D721Med (cell line): ENCODE measurements at places on chromosomes 4 and X.

- DNase-seq = no peak
These were observed 147.0 kb downstream of the HS3ST1 start for GRCh38 chr4:11281720-11282119.

DNA sequence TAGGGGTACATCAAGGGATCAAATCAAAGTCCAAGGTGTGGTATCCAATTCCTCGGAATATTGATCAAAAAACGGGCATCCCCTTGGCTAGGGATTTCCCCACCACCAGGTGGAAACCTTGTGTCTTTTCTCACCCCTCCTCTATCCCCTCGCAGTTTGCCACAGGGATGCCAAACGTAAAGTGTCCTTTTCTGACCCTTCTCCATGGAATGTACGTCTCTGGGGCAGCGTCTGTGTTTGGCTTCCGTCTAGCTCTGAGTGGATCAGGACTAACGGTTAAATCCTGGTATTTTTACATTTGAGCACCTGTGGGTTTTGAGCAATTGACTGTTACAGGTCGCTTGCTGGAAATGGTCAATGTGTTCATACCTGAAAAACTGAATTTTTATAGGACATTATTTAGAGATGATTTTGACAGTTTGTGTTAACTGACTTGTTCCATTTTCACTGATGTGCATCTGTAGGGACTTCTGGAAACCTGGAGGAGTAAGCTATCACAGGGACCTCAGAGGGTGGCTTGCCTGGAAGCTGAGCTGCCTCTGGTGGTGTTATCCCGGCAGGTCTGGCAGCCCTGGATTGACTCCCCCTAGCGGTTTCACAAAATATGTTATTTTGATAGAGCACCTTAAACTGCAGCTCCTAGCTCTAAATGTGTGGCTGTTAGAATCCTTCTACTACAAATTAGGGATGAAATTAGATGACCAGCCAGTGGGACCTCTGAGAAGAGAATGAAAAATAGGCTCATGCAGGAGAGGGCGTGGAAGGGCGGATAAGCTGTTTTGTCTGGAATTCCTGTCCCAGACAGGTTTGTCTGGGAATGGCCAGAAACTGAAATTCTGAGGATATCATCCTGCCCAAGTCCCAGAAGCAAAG is 8.8 kb upstream of the MGST2 start:
- no peak for DNase-seq

GRCh38 chr4:159144112-159144694 is 41.3 kb downstream of the RAPGEF2 start:
- no peak for DNase-seq

- DNase-seq = no peak
These were observed 20.0 kb downstream of the CLCN3 start for GRCh38 chr4:169640261-169640870.

DNA sequence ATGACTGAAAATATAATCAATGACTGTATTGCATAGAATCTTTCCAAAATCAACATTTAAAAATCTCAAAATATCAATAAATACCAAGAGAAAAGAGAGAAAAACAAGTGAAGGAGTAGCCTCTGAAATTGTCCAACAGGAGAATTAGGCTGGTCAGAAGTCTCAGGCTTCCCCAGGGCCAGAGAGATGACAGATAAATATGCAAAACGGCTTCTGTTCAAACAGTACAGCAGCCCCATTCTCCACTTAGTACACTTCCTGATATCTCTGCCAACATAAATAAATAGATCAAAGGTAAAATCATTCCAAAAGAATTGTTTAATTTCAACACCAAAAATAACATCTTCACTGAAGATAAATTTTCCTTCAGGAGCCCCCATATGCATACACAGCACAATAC is 204.7 kb upstream of the GABRA2 start:
- DNase-seq = no peak

DNA sequence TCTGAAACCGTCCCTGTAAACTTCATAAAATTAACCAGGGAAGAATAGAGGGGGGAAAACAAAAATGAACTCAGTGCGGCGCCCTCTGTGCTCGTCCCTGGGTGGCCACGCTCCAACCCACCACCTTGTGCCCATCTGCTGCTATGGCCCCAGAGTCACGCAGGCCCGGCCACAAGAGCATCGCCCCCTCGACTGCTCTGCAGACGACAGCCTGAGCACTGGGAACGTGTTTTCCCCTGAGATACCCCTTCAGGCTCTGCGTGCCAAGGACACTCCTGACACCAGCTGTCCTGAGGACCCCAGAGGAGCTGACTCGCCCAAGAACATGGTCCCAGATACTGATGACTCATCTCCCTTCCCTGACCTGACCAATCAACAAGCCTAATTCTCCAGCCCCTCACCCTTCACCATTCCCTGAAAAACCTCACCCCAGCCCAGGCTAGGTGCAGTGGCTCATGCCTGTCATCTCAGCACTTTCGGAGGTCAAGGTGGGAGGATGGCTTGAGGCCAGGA is 64.1 kb upstream of the GPR78 start:
- DNase-seq = no peak

GRCh38 chrX:42143866-42144592 is 220.7 kb upstream of the CASK start:
- DNase-seq = no peak

GRCh38 chrX:12972878-12973560 is 1.9 kb upstream of the TMSB4X start:
- DNase-seq = no peak

GRCh38 chr4:56791316-56791715 is 30.2 kb downstream of the SPINK2 start:
- no peak for DNase-seq

GRCh38 chrX:40209951-40210617 is 112.3 kb upstream of the BCOR start:
- no peak for DNase-seq

DNA sequence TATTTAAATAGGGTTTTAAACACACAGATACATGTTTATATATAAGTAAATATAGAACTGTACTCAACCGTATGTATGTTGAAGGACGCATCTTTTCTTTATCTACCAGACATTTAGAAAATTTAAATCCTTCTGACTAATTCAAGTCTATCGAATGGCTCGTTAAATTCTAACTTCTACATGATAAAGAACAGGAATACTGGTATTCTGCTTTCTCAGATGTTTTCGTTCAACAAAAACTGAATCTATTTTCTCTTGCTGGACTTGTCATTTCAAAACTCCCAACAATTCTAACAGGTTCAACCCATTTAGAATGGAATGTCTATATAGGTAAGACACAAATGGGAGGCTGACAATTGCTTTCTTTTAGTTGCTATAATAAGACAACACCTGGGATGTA is 978.3 kb upstream of the ADGRL3 start:
- no peak for DNase-seq

- no peak for DNase-seq
These were observed 1.0 kb upstream of the EDA start for GRCh38 chrX:69614886-69615285.

DNA sequence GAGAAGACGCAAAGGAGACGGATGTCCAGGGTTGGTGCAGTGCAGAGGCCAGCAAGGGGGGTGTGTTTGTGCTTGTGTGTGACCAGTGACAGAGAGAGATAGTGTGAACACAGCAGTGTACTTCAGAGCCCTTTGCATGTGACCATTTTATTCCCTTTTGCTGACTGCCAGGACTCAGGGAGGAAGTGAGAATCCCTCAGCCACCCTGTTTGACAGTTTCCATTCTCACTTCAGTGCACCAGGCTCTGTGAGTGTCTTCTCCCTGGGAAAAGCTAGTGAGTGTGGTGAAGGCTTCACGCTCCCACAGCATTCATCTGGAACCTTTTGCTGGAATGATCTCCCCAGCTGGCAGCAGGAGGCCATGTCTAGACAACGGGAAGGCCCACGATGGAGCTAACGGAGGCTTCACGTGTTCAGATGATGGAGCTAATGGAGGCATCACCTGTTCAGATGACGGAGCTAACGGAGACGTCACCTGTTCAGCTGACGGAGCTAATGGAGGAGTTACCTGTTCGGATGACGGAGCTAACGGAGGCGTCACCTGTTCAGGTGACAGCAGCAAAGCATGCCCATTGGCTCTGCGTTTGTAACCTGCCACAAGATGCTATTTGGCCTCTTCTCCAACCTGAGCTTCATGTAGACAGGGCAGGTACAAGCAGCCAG is 195.4 kb downstream of the AFAP1 start:
- DNase-seq = no peak

DNA sequence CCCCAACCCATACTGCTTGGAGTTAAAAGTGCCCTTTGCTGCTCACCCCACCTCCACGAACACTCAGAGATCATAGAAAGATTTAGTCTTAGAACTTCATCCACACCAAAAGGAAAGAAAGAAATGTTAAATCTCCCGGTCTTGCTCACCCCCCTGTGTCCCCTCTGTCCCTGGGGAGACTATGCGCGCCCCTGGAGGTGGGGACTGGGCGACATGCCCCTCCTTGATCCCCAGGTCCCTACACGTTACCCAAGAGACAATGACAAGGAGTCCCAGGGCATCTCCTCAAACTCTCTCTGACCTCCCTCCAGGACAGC is 620 bp downstream of the ITM2A start:
- no peak for DNase-seq

DNA sequence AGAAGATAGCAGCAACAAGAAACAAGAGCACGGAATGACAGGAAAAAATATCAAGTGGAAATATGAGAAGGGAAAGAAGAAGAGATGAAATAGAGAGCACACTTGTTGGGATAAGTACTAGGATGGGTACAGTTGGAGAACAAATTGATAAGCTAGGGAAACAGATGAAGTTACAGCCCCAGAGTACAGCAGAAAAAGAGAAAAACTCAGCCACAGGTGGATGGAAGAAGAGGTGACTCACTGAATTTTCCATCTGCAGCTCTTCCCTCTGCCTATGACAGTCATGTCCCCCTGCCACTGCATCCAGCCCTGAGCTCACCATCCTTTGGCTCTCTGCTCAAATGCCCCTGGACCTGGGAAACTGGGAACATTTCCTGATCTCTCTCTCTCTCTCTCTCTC is 209.0 kb downstream of the BCOR start:
- no peak for DNase-seq

GRCh38 chr4:118968005-118968404 is 79.4 kb downstream of the SYNPO2 start:
- DNase-seq = no peak

DNA sequence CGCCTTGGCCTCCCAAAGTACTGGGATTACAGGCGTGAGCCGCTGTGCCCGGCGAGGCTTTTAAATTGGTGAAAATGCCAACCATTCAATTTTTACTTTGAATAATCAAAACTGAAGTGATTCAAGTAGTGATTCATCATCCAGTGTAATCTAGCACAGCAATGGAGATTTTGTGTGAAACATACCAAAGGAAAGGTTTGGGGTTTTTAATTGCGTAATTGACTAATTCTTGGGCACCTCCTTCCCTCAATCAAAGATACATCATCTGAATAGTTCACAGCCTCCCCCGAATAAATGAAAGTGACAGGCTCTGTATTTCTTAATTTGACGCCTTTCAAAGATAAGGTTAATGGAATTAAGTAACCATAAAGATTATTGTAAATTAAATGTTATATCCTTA is 69.0 kb downstream of the DMD start:
- no peak for DNase-seq

DNA sequence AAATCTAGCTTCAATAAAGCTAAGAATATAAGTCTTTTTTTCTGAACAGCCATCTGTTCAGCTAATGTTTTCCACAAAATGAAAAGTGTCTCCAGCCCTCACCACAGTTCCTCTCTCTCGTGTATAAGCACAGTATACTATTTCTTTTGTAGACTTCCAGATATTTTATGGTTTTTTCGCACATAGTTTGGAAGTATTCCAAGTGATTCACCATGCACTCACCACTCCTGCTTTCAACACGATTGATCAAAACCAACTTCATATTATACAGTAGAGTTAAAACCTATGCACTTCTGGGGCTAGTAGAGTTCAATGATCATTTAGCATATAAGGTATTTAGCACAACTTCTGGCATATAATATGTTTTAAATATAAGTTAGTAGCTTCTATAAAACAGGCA is 105.8 kb upstream of the DCAF12L1 start:
- DNase-seq = no peak

DNA sequence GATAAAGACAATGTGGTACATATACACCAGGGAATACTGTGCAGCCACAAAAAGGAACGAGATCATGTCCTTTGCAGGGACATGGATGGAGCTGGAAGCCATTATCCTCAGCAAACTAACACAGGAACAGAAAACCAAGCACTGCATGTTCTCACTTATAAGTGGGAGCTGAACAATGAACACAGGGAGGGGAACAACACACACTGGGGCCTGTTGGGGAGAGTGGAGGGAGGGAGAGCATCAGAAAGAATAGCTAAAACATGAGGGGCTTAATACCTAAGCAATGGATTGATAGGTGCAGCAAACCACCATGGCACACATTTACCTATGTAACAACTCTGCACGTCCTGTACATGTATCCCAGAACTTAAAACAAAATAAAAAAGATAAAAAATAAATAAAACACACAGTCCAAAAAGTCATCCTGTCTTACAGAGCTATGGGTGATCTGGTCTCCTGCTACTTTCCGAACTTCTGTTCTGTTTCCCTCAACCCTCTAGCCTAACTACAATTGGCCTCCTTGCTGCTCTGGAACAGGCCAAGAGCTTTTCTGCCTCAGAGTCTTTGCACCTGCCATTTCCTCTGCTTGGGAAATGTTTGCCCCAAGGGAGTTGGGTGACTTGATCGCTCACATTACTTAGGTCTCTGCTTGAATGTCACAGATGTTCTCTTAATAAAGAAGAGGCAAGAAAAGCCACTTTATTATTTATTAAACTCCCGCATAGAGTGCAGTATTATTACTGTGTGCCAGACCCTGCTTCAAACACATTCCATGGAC is 1.1 kb upstream of the CD38 start:
- DNase-seq = no peak

DNA sequence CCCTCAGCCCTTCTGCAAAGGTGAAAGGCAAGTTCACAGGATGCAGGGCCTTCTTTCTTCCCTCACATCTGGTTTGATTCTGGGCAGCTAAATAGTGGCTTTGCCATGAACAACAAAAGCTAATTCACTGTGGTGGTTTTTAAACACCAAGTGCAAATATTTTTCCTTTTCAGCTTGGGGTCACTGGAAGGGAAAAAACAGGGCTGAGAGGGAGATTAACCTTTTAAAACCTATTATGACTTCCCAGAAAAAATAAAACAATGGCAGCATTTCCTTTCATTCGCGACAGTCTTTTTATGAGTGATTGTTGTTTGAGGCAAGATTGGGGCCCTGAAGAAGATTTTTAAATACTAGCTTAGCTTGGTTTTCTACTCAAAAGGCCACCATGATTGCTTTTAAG is 103.7 kb upstream of the SCML1 start:
- DNase-seq = no peak

- DNase-seq = no peak
These were observed 41.6 kb downstream of the UNC5C start for GRCh38 chr4:95507147-95507546.

- no peak for DNase-seq
These were observed 38.1 kb upstream of the CHIC1 start for GRCh38 chrX:73524906-73525305.
